Thoracic aorta (tissue), 2 donors: ENCODE measurements at places on chromosomes 12 and 14. TPM values are rescaled to one million over a fixed set of nuclear protein-coding genes. Genes with fewer than 3 reads are reported as not detected.

The CIT gene
- 0.95 TPM for total RNA-seq

The RASSF9 gene
- 3.2 TPM for total RNA-seq

The LMBR1L gene
- total RNA-seq = 93.4 TPM

The GDF3 gene
- not detected for total RNA-seq

The ZBTB42 gene
- 4.4 TPM for total RNA-seq

The LALBA gene
- total RNA-seq = not detected

The NDRG2 gene
- 139 TPM for total RNA-seq

The TEX52 gene
- not detected for total RNA-seq

The PTPRR gene
- 0.27 TPM for total RNA-seq
